ENCODE measurements at places on chromosomes 2 and 18.

DNA sequence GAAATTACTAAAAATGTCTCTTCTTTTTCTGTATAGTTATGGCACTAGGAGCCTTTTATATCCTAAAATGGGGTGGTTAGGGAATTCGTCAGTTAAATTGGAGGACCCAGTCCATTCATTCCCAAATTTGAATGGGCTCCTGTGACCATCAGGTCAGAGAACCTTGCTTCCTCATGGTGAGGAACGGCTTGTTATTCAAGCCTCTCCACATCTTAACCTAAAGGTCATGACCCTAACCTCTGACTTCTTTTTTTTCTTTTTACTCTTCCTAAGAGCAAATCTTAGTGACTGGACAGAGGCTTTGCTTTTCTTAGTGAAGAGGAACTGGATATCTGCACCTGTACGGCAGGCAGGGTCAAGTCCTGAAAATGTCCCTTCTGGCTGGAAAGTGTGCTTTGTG, 53.1 kb downstream of the GREB1L start:
- no peak for DNase-seq

DNA sequence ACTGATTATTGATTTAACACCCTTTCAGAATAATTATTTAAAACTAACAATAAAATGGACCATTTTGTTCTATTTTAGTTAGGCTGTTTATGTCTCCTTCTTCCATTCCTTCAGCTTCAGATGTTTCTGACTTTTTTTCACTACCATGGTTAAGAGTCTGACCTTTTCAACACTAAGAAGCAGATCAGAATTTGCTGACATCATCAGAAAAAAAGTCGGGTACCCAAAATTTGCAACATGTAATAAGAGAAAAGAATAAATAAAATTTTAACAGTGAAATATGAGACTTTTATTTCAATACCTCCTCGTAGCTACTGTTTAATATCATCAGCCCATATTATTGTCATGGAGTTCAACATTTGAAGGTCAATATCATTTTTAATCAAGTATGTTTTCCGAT, 1158.3 kb downstream of the RPIA start:
- no peak for DNase-seq

GRCh38 chr2:204539019-204539385, 6.3 kb upstream of the PARD3B start:
- no peak for DNase-seq

DNA sequence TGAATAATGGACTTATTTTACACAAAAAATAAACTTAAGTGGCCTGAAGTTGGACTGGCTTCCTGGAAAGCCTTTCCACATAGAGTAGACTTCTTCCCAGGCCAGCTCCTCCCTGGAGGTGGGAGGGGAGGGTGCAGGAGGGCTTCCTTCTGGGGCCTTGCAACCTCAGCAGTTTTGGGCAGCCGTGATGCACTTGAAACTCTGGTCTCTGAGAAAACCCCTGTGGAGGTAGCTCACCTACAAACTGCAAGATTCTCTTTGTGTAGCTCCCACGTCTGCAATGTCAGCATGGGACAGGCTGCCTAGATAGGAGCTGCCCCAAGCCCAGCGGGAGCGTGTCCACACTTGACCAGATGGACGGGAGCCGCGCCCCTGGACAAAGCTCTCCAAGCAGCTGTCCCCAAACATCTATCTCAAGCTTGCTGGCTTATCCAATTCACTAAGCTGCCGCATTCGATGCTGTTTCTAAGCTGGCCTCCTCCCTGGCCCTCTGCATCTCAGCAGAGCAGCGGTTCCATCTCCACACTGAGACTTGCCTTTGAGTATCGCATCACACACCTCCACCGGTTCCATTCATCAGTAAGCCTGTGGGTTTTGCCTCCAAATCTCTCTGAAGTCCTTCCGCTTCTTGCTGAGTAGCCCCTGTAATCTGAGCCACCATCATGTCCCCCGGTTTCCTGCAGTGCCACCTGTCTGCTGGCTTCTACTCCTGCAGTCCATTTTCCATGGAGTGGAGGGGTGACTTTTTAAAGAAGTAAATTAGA, 1.6 kb upstream of the LPIN1 start:
- DNase-seq, result no peak

All from breast epithelium (tissue), 4 donors.